ENCODE measurements at places on chromosomes 5 and 9.

- DNase-seq, result no peak
Measured at GRCh38 chr9:129199044-129199435, 21.0 kb upstream of the IER5L start.

DNA sequence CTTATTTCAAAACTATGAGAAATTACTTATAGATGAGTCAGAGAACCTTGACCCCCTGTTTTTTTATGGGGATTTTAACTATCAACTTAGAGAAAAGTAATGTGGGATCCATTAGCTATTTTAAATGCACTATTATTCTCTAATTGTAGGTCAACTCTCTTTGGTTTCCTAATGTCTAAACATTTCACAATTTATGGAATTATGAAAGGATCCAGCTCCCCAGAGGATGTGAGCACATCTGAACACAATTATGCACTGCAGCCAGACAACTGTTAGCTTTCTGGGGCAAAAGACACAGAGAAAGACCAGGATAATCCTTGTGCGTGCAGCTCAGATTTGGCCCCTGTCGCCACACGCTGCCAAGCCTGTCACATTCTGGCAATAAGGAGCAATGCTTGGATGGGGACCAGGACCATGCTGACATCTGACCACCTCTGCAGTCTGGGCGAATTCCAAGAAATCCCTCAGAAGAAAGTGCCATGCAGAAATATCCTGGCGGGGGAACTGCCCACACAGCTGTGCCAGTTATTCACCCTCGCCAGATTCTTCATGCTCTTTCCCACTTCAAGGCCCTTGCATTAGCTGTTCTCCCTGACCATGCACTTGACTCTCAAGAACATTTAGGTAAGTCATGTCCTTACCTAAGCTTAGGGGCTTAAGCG is 22.2 kb upstream of the CMBL start:
- DNase-seq, result no peak

- no peak for DNase-seq
Measured at GRCh38 chr9:124456341-124457078, 6.3 kb downstream of the ADGRD2 start.

- DNase-seq, result peak; percentile 48
Measured at GRCh38 chr9:37036776-37037502, 2.9 kb upstream of the PAX5 start.

- DNase-seq, result no peak
Measured at GRCh38 chr9:124239249-124240073, 18.3 kb upstream of the NEK6 start.

DNA sequence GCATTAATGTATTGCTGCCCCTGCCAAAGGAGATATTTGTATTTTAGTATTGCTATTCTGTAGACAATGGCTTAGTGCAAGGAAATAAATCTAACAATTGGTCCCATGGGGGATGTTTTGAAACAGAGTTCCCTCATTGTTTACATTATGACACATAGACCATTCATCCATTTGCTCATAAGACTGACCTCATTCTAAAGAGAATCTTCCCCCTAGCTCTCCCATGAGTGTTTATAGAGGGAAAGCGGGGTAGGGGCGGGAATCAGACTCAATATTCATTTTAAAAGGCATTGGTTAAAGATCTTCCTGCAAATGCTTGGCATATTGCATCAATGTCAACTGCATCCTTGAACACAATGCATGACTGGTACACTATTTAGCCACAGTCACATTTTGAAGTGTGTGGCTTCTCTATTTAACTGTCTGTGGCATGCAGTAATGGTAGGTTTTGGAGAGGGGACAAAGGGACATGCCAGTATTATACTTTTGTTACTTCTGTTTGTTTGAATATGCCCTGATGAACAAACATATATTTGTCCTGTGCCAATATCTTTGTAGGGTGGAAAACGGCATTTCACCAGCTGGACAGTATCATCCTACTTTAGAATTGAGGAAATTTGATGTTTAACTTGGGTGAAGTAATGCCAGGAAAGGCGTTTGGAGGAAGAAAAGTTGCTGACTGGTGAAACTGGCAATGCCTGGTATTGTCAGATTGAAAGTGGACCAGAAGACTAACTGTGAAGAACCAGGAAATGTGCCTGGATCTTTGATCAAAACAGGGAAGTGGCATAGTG is 84.1 kb upstream of the MEGF10 start:
- no peak for DNase-seq

- DNase-seq, result no peak
Measured at GRCh38 chr5:14410394-14411201, 171.0 kb upstream of the OTULINL start.

DNA sequence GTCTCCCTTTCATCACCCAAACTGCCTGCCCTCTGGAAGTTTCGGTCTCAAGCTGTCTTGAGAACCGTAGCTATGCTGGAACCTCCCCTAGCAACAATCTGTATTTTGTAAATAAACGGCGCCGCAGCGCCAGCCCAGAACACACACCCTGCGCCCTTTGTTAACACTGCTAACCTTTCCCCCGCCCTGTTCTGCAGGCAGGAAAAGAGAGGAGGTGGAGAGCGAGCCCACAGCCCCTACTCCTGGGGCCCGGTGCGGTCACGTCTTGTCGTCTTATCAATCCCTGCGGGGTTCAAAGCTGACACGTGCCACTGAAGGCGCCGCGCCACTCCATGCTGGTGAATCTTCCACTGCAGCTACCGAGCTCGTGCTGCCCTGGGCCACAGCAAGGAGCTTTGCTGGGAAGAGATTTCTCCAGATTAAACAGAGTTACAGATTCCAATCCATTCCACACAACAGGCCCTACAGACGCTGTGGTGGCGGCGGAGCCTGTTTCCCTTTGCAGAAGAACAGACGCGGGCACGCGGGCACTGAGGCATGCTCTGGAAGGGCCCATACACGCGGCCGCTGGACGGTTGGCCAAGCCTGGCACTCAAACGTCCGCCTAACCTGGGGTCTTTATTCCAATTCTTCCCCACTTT is 25.3 kb downstream of the ZDHHC11B start:
- peak; percentile 80 for DNase-seq

- no peak for DNase-seq
Measured at GRCh38 chr9:84169240-84169639, 171.3 kb downstream of the SLC28A3 start.

- no peak for DNase-seq
Measured at GRCh38 chr9:103867886-103868285, 226.2 kb upstream of the SMC2 start.

DNA sequence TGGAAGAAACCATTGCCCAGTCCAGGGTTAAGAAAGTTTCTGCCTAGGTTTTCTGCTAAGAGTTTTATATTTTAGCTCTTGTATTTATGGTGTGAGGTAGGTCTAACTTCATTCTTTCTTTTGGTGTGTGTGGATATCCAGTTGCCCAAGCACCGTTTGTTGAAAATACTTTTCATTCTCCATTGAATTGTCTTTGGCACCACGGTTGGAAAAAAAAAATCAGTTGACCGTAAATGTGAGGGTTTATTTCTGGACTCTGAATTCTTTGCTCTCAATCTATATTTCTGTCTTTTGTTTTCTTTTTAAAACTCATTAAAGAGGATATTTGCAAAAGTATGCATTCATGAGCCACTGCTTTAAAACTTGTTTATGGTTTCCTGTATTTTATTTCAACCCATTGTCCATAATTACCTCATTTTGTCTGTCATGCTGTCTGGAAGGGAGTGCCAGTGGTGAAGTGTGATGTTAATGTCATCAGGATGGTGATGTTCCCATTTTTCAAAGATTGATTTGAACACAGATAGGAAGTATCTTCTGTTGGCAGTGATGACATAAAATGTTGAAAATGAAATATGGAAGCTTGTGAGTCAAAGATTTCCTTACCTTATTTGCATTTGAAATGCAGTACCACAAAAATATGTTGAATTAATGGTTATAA is 33.9 kb downstream of the HABP4 start:
- no peak for DNase-seq

DNA sequence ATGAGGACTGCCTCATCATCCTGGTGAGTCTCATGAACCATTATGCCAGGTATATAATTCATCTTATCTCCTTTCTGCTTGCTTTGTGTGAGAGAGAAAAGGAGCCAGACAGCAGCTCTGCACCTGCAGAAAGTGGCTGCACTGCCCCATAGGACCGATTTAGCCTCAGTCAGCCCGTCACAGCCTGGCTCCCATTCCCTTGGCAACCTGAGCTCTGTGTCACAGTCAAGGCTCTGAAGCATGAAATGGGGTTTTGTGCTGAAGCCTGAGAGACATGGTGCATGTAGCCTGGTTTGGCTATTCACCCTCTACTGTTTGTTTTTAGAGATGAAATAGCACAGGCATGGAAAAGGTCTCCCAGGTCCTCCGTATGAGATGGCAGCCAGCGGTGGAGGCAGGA is 198.3 kb downstream of the KCTD16 start:
- no peak for DNase-seq

DNA sequence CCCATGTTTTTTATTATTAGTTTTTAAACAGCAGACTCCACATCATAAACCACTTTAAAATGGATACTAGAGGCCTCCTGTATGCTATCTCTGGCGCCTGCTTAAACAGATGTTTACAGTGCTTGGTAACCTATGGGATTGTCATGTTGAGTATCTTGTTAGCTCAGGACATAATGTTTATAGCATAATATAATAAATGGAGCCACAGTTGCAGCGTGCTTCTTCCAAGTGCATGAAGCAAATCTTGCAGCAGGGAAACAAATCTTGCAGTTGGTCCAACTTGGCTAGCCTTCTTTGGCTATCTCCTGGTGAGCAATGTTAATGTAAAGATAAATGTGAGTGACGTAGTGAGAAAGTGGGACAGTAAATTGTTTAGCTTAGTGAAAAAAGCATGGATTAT is 2.8 kb downstream of the GHR start:
- no peak for DNase-seq

DNA sequence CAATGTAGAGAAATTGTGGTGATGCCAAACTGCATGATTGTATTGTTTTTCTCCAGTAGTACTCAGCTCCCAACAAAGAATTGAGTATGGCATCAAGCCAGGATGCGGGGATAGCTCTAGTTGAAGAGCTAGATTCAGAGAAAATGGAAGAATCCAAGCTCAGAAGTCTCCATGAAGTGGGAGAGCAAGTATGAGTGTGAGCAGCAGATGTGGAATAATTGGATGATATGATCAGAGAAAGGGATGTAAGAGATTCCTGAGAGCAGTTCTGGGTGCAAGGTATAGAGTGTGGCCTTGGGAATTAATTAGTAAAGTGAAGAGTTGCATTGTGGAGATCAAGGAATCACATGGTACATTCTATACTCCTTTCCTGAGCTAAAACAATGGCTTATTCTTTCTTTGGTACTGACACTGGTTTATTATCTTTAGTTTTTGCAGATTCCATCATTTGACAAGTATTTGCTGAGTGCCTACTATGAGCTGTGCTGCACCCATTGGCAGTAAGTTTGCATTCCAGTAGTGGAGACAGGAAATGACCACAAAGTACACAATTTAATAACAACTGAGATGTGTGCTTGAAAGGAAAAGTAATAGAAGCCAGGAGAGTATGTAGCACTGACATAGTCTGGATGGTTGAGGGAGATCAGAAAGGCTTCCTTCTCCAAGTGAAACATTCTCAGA is 177.1 kb downstream of the CPLANE1 start:
- no peak for DNase-seq

DNA sequence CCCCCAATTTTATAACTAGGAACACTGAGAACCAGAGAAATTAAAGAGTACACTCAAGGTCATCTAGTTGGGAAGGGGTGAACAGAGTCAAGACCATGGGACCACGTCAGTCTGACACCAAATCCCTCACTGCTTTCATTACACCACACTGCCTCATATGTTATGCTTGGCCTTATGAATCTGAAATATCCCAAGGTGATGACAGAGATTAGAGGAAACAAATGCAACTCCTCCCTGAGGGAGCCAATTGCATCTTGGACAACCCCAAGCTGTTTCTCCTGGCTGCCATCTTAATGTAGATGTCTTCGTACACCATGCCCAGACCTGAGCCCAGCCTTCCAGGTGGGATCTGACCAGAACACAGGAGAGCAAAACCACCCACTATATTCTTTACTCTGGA is 60.6 kb upstream of the ABCA1 start:
- no peak for DNase-seq

- DNase-seq, result no peak
Measured at GRCh38 chr5:41083306-41083705, 12.2 kb upstream of the MROH2B start.

DNA sequence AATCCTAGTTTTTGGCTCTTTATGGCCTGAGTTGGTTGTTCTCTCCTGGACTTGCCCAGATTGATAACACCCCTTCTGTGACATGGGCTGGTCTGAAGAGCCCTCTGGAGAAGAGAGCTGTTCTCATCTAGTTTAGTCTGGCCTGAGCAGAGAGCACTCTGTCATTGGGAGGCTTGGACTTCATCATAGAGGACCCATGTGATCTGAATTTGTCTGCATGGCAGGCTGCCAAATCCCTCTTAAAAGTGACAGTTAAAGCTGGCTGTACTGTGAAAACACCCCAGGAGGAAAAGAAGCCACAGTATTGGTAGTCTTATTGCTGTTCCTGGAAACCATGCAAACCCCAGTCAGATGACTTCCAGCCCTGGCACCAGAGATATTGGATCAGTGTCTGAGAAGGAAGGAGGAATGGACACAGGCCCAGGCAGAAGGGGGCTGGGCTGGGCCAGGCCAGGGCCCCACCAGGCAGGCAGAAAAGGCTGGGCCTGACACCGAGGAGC is 3.7 kb upstream of the WDR31 start:
- no peak for DNase-seq

GRCh38 chr5:43075319-43076293 is 35.5 kb upstream of the ANXA2R start:
- no peak for DNase-seq

GRCh38 chr5:119179857-119180641 is 109.2 kb downstream of the DMXL1 start:
- DNase-seq, result no peak

Measured in CD4-positive, alpha-beta T cell treated with Interleukin-10 for 1 hour (primary cell).